NCI-H510A (cell line): ENCODE measurements at places on chromosomes 2 and 18.

DNA sequence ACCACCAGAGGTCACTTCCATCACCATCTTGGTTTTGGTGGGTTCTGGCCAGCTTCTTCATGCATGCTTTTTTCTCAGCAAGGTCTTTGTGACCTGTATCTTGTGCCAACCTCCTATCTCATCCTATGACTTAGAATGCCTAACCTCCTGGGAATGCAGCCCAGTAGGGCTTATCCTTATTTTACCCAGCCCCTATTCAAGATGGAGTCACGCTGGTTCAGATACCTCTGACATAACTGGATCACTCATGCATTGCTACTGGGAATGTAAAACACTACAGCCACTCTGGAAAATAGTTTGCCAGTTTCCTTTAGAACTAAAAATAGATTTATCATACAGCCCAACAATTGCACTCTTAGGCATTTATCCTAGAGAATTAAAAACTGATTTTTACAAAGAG lies 219.2 kb downstream of the IRS1 start:
- no peak for DNase-seq

GRCh38 chr2:133682347-133682746 lies 114.1 kb upstream of the NCKAP5 start:
- no peak for DNase-seq

DNA sequence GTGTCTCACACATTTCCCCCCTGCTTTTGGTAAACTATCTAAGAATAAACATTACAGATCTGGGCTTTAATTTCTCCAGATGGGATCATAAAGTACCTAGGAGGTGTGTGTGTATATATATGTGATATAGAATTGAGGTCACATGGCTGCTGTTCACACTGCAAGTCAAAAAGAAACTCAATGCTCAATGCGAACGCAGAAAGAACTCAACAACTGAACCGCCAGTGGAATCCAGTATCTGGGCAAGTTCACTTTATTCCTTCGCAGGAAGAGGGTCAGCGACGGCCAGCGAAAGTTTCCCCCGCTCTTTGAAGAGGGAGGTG lies 17.7 kb downstream of the POU3F3 start:
- DNase-seq: no peak

DNA sequence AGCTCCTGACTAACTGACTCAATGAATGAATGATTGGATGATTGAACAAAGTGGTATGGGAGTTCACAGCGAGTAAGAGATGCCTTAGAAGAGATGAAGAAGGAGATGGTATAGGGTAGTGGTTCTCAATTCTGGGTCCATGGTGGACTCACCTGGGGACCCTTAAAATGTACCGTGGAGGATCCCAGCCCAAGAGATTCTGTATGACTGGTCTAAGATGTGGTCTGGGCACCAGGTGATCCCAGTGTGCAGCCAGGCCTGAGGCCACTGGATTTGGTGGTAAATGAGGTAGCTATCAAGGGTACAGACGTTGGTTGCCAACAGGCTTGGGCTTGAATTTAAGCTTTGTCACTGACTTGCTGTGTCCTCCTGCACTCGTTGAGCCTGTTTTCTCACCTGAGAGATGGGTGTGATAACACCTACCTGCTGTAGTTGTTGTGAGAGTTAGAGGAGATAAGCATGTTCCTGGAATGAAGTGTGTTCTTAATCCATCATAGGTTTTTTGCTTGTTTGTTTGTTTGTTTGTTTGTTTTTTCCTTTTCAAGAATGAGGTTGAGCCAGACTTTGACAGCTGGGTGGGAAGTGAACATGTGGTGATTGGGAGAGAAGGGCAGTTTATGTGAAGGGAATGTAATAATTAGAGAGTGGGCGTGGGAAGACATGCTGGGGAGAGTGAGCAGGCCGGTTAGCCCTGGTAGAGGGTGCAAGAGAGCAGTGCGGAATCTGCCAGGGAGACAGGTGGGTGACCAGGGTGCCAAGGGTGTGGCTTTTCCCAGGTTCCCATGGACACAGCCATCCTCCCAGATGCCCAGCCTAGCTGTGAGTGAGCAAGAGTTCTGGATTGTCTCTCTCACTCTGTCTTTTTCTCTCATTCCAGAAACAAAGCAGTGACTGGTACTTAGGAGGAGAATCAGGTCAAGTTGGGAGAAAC lies 31.4 kb upstream of the IL1B start:
- DNase-seq: no peak

DNA sequence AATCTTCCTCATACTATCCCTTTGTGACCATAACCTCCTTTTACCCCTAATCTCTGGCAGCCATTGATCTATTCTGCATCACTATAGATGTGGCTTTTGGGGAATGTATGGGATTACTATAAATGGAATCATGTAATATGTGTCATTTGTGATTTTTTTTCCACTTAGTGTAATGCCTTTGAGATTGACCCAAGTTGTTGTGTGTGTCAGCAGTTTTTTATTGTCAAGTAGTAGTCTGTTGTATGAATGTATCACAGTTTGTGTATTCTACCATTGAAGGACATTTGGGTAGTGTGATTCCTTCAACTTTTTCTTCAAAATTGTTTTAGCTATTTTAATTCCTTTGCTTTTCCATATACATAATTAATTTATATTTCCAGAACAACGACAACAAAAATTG lies 18.6 kb downstream of the VRK2 start:
- DNase-seq: no peak

DNA sequence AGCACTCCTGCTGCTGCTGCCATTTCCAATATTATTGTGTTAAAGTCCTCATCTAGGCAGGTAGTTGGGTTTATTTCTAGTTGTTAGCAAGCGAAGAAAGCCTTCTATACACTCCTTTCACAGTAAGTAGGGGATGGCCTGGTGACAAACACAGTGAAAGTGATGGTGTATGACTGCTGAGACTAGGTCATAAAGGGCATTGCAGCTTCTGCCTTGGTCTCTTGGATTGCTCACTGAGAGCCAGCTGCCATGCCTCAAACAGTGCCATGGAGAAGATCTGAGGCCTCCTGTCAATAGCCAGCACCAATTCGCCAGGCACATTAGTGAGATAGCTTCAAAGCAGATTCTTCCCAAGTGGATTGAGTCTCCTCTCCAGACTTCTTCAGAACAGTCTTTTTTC lies 27.6 kb upstream of the MSTN start:
- no peak for DNase-seq

- no peak for DNase-seq
Measured at GRCh38 chr2:191638802-191639172, 39.1 kb upstream of the NABP1 start.
